ENCODE measurements at places on chromosomes 5 and 9.

GRCh38 chr9:88521308-88521707 lies 13.7 kb upstream of the NXNL2 start:
- DNase-seq, result peak; percentile 38

DNA sequence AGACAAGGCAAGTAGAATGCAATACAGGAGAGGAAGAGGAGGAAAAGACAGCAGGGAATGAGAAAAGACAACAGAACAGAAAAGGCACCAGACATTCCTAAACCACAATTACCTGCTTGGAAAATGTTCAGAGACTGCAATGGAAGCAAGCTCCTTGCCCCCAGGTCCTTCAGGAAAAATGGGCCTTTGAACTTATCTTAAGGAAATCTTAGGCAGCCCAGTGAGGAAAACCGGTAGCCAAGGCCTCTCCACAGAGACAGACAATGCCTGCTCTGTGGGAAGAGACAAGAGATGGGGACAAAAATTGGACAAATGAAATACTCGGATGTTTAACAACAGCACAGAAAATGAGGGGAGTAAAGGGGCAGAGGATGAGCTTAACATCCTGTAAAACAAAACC lies 31.2 kb downstream of the HTR4 start:
- no peak for DNase-seq

DNA sequence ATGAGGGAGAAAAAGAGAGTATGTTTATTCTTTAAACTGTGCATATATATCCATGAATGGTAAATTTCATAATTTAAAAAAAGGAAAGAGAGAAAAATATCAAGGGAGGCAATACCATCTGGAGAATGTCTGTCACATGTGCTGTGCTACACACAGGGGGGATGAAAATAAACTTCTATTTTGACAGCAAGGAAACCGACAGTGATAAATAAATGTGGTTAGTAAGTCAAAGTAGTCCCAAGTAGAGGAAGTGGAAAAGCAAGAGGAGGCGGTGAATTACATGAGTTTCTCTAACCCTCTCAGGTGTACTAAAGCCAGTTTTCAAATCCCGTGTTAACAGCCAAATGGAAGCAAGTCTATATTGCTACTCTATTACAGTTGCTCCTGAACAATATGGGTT lies 83.3 kb downstream of the ICE1 start:
- DNase-seq, result no peak

DNA sequence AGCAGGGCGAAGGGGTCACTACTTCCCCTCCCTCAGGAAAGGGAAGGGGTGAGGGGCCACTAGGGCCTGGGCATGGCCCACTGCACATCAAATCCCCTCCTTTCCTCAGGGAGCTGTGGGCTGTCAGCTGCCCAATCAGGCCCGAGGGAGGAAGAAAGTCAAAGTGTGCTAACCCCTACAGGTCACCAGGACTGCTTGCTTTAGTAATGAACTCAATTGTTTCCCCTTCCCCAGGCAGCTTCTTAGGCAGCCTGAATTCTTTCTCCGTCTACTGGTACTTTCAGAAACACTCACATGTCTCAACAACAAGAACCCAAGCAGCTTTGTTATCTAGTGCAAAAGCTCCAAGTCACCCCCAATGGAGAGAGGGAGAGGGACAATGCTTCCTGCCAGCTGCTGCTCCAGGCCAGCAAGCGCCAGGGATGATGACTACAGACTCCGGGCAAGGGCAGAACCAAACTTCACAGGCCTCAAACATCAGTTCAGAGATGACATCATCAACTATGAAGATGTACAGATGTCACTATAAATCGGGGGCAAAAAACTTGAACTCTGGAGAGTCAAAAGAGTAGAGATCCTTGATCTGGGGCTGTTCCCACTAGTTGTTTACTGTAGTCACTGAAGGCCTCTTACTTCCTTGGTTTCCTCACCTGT lies 100.7 kb downstream of the SLIT3 start:
- no peak for DNase-seq

DNA sequence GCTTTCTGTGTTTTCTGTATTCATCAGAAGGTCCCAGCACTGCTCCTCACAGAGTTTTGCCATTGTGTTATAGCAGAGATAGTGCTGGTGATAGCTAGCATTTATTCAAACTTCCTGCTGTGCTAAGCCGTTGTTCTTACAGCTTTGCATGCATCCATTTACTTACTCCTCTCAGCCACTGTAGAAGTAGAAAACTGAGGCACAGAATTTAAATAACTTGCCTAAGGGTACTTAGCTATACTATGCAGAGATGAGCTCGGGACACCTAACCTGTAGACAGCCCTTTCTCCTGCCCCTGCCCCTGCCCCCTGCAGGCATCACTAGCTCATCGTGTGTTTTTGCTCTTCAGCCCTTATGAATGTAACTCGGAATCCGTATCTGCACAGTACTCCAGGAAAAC lies 227.6 kb downstream of the SAXO1 start:
- DNase-seq, result no peak

DNA sequence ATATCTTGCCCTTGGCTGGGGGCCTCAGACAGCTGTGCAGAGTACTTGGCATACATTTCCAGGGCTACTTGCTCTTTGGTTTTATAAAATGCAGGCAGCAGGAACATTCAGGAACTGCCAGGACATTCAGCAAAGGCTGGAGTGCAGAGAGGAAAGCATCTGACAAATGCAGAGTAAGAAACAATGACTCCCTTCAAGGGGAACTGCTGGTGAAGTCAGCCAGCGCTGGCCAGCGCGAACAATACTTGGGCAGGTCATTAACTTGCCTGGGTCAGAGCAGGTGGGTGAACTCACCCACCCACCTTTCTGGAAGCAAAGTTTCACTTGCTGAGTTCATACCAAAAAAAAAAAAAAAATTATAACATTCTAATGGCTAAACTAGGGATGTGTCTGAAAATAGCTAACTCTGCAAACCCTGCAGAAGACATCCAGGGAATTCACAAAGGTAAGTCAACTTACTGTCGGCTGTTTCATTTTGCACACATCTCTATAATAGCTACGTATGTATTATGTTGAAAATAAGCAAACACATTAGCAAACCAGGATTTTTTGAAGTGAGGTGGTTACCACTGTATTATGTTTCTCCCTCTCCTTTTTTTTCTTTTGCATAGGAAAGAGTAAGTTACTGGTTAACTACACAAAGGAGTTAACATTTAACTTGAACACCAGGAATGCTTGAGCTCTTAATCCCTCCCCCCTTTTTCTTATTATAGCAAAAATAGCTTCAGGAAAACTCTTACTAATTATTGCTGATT lies 152.2 kb downstream of the GLIS3 start:
- DNase-seq, result no peak

DNA sequence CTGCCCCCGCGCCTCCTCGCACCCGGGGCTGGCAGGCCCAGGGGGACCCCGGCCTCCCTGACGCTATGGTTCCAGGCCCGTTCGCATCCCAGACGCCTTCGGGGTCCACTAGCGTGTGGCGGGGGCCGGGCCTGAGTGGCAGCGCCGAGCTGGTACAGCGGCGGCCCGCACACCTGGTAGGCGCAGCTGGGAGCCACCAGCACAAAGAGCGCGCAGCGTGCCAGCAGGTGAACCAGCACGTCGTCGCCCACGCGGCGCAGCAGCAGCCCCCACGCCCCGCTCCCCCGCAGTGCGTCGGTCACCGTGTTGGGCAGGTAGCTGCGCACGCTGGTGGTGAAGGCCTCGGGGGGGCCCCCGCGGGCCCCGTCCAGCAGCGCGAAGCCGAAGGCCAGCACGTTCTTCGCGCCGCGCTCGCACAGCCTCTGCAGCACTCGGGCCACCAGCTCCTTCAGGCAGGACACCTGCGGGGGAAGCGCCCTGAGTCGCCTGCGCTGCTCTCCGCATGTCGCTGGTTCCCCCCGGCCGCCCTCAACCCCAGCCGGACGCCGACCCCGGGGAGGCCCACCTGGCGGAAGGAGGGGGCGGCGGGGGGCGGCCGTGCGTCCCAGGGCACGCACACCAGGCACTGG lies 548 bp downstream of the TERT start:
- no peak for DNase-seq

Data from muscle of leg (tissue), 16 donors.